Mesothelial cell of epicardium (in vitro differentiated cells): ENCODE measurements at places on chromosomes 12 and 14.

DNA sequence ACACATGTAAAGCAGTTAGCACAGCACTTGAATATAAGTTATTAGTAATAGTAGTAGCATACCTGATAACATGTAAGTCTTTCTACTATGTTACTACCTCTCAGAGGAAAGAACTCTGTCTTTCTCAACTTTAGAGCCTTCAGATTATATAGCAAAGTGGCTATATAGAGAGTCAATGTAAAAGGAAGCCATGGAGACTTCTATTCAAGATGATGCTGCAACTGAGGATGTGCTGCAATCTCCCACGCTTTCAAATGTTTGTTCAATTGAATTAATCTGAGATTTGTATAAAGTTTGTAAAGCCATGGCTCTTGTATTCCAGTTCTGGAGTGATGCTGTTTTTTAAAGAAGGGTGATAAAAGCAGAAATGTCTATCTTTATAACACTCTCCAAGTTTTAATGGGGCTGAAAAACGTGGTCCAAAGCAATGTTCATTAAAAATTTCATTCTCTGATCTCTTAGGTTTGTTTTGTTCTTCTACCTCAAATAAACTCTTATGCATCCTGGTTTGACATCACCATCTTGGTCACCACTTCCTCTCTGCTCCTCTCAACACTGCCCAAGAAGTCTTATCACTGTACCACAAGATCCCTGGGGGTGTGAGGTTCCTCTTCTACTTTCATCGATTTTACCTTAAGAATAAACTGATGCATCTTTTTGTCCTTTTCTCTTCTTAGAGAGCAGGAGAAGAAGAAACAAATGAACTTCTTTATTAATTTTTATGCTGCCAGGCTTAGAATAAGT, 40.6 kb downstream of the C12orf42 start:
- no peak overlapping the region for H3K27ac ChIP-seq
- no peaks in the 10 kb centered on the region for H3K4me1 ChIP-seq
- H3K36me3 ChIP-seq, result no peaks in the 10 kb centered on the region
- H3K27me3 ChIP-seq, result peaks cover 12% of the 10 kb centered on the region
- no peak overlapping the region for H3K4me3 ChIP-seq

DNA sequence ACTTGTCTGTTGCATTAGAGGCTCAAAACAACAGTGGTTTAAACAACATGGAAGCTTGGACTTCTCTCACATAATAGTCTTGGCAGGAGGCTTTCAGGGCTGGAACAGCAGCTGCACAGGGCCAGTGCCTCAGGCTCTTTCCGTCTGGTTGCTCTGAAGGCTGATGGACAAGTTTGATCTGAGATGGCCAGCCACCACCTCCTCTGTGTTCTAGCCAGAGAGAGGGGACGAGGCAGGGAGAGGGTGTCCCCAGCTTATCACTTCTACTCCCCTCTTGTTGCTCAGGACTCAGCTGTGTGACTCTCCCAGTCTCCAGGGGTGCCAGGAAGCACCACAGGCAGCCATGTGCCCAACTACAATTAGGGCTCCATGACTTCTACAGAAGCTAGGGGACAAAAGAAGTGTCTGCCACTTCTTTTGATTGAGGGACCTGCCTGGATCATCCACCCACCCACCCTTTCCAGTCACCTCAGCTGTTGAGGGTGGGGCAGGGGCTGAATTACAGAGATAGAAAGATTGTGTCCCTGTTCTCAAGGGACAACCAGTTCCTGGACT, 46.6 kb downstream of the SMIM41 start:
- H3K4me3 ChIP-seq, result no peak overlapping the region
- peaks cover 6% of the 10 kb centered on the region for H3K27me3 ChIP-seq
- no peak overlapping the region for H3K27ac ChIP-seq

- H3K4me3 ChIP-seq, result peak overlapping the region; percentile 94
- H3K27me3 ChIP-seq, result no peaks in the 10 kb centered on the region
- H3K4me1 ChIP-seq, result peaks cover 41% of the 10 kb centered on the region
- DNase-seq, result no peak
Measured at GRCh38 chr12:53299101-53299453, 418 bp upstream of the MYG1 start.

DNA sequence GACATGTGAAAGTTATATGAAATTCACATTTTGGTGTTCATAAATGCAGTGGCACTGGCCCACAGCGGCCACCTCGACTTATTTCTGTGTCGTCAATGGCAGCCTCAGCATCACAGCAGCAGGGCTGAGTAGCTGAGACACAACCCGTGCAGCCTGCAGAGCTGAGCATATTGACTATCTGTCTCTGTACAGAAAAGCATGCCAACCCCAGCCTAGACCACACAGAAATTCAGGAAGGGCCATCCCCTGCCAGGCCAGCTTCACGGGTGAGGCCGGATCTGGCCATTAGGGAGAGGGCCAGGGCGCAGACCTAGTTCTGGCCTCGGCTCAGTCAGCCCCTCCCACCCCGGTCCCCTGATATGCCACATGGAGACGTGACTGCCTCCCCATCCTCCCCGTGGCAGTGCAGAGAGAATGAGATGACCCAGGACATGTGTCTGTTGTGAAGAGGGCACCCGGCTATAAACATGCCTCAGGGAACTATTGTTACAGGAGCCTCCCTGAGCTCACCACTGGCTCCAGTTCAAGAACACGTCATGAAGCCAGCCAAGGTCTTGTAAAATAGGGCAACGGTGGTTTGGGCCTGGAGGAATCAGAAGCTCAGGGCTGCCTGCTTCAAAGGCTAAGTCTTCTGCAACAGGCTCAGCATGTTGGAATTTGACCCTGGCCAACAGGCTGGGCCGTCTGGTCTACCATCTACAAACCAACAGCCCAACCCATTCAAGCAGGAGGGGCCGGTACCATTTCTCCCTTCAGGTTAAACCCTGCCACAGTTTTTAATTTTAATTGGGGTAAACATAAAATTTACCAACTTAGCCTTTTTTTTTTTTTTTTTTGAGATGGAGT, 25.5 kb downstream of the SCARB1 start:
- no peak for DNase-seq
- H3K27ac ChIP-seq, result peak overlapping the region; percentile 83
- H3K4me1 ChIP-seq, result peaks cover 30% of the 10 kb centered on the region
- no peak overlapping the region for H3K4me3 ChIP-seq
- no peaks in the 10 kb centered on the region for H3K27me3 ChIP-seq

GRCh38 chr14:104103446-104104075, 18.1 kb downstream of the ASPG start:
- no peaks in the 10 kb centered on the region for H3K36me3 ChIP-seq
- H3K4me3 ChIP-seq, result no peak overlapping the region
- peaks cover 10% of the 10 kb centered on the region for H3K4me1 ChIP-seq
- no peak for DNase-seq
- no peak overlapping the region for H3K27ac ChIP-seq

GRCh38 chr12:33450480-33450879, 10.9 kb upstream of the SYT10 start:
- no peak for DNase-seq
- peaks cover 4% of the 10 kb centered on the region for H3K36me3 ChIP-seq
- H3K27me3 ChIP-seq, result no peaks in the 10 kb centered on the region
- H3K4me3 ChIP-seq, result no peak overlapping the region
- no peak overlapping the region for H3K27ac ChIP-seq
- peaks cover 7% of the 10 kb centered on the region for H3K4me1 ChIP-seq

GRCh38 chr12:76020281-76020680, 11.3 kb downstream of the PHLDA1 start:
- peaks cover 29% of the 10 kb centered on the region for H3K4me1 ChIP-seq
- H3K27me3 ChIP-seq, result no peaks in the 10 kb centered on the region
- no peaks in the 10 kb centered on the region for H3K36me3 ChIP-seq
- H3K27ac ChIP-seq, result peak overlapping the region; percentile 67
- H3K4me3 ChIP-seq, result no peak overlapping the region

DNA sequence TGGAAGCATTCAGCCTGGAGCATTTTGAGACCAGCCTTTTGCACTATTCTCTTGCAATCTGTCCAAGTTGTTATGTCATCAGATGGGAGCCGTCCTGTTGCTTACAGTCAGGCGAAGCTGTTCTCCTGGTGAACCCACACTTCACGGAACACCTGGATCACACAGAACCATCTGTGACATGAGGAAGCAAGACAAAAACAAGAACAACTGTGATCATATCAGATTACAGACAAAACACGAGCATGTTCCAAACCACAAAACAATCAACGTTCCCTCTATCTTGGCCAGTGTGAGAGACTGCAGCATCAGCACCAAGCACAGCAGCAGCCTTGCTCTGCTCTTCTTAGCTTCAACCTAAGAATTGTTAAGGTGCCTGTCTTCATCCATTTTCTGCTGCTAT, 180.5 kb upstream of the SFSWAP start:
- H3K27me3 ChIP-seq, result peaks cover 50% of the 10 kb centered on the region
- H3K36me3 ChIP-seq, result no peaks in the 10 kb centered on the region
- H3K4me1 ChIP-seq, result no peaks in the 10 kb centered on the region
- no peak overlapping the region for H3K27ac ChIP-seq

GRCh38 chr14:92793709-92794546, at the start of gene GOLGA5:
GOLGA5 (plus strand) TSS chr14:92794305; CDS start chr14:92797438, 3,133 bp downstream.
- H3K4me3 ChIP-seq, result peak within 1 kb of the TSS; percentile 99
- DNase-seq, result peak; percentile 98
- H3K27ac ChIP-seq, result peak within 1 kb of the TSS; percentile 99
- no peaks in the 10 kb centered on the region for H3K27me3 ChIP-seq
- H3K36me3 ChIP-seq, result peaks cover 12% of the 10 kb centered on the region
- H3K4me1 ChIP-seq, result peaks cover 27% of the 10 kb centered on the region

- no peak overlapping the region for H3K4me3 ChIP-seq
- H3K27me3 ChIP-seq, result peaks cover 32% of the 10 kb centered on the region
- peaks cover 1% of the 10 kb centered on the region for H3K4me1 ChIP-seq
- no peak for DNase-seq
Measured at GRCh38 chr14:72699852-72700257, 194.0 kb downstream of the DPF3 start.

DNA sequence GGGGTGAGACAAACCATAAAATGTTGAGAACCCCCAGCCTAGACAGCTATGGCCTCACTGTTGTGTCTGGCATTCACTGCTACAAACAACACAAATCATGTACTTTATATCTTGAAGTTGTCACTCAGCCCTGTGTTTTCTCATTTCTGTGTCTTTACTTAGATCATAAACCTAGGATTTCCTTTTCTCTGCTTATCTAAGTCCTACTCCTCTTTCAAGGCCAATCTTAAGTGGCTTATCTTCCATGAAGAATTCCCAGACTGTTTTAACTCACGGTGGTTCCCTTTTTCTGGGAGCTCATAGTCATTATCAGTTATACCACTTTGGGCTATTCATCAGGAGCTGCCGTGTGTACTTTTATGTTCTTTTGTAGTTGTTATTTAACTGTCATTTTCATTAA, 42.1 kb downstream of the FLRT2 start:
- peaks cover 65% of the 10 kb centered on the region for H3K4me1 ChIP-seq
- H3K27ac ChIP-seq, result peak overlapping the region; percentile 82
- H3K4me3 ChIP-seq, result no peak overlapping the region
- peaks cover 9% of the 10 kb centered on the region for H3K36me3 ChIP-seq
- no peaks in the 10 kb centered on the region for H3K27me3 ChIP-seq

DNA sequence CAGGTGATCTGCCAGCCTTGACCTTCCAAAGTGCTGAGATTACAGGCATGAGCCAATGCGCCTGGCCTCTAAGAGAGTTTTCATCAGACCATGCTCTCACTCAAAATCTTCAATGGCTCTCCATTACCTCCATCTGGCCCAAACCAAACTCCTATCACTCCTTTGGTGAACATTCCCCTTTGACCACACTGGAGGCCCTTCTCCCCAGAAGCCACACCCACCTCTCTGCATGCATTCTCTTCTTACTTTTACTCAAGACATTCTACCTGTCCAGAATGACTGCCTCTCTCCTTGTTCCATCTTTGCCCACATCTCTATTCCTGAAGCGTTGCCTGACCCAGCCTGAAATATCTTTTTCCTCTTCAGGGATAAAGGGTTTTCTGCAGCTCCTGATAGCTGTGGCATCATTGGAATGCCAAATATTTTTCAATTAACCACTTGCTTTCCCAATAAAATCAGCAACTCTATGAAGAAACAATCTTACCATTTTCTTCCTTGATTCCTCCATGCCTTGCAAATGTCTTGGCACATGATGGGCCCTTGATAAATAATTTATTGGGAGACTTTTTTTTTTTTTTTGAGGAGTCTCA, 15.5 kb downstream of the PLEK2 start:
- H3K27ac ChIP-seq, result peak overlapping the region; percentile 18
- no peak overlapping the region for H3K4me3 ChIP-seq
- no peak for DNase-seq
- no peaks in the 10 kb centered on the region for H3K36me3 ChIP-seq
- no peaks in the 10 kb centered on the region for H3K27me3 ChIP-seq

GRCh38 chr14:73142216-73142615, 5.9 kb downstream of the PSEN1 start:
- peak overlapping the region; percentile 47 for H3K27ac ChIP-seq
- H3K27me3 ChIP-seq, result no peaks in the 10 kb centered on the region
- H3K36me3 ChIP-seq, result peaks cover 3% of the 10 kb centered on the region
- no peak overlapping the region for H3K4me3 ChIP-seq

- H3K27ac ChIP-seq, result no peak overlapping the region
- H3K27me3 ChIP-seq, result peaks cover 34% of the 10 kb centered on the region
- H3K36me3 ChIP-seq, result no peaks in the 10 kb centered on the region
- no peak for DNase-seq
- H3K4me1 ChIP-seq, result peaks cover 4% of the 10 kb centered on the region
Measured at GRCh38 chr12:109291521-109292341, 17.4 kb downstream of the FOXN4 start.

- no peak overlapping the region for H3K4me3 ChIP-seq
- H3K36me3 ChIP-seq, result no peaks in the 10 kb centered on the region
- H3K27me3 ChIP-seq, result no peaks in the 10 kb centered on the region
- H3K4me1 ChIP-seq, result peaks cover 12% of the 10 kb centered on the region
- H3K27ac ChIP-seq, result no peak overlapping the region
- DNase-seq, result no peak
Measured at GRCh38 chr14:86003998-86004397, 474.1 kb downstream of the FLRT2 start.

DNA sequence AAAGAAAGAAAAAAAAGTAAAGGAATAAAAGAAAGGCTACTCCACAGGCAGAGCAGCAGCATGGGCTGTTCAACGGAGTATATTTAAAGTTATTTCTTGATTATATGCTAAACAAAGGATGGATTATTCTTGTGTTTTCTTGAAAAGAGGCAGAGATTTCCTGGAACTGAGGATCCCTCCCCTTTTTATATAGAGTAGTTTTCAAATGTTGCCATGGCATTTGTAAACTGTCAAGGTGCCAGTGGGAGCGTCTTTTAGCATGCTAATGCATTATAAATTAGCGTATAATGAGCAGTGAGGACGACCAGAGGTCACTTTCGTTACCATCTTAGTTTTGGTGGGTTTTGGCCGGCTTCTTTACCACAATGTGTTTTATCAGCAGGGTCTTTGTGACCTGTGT, 383.0 kb downstream of the PCNX1 start:
- H3K4me1 ChIP-seq, result peaks cover 10% of the 10 kb centered on the region
- no peak overlapping the region for H3K4me3 ChIP-seq
- H3K27ac ChIP-seq, result no peak overlapping the region
